ENCODE measurements at places on chromosomes 5 and 9.

DNA sequence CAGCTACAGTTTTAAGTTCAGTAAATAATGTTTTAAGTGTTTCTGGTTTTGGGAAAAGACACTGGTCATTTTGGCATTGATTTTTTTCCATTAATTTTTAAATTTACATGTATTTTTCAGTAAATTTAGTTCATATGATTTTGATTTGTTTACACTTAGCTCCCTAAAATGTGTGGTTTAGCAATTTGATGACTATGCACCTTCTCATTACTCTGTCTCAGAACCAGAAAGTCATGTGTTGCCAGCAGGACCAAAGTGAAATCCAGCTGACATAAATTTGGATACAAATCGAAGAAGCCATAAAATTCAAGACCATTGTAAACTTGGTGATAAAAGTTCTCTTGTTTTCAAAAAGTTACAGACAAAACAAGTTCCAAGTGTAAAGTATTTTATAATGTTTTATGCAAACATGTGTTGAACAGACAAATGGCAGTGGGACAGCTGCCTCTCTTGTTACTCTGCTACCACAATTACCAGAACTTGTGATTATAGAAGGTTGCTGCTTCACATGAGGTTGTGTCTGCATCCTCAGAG lies 354.8 kb downstream of the NR2F1-AS1 start:
- no peak for DNase-seq

- DNase-seq, result no peak
Observed at GRCh38 chr5:154199263-154199662, 8.7 kb downstream of the GALNT10 start.

- peak; percentile 29 for DNase-seq
Observed at GRCh38 chr5:137498736-137499505, at the start of gene SPOCK1. SPOCK1 (minus strand) TSS chr5:137499326.

GRCh38 chr5:157900644-157901043 lies 41.7 kb upstream of the CLINT1 start:
- DNase-seq, result no peak

- no peak for DNase-seq
Observed at GRCh38 chr5:139731281-139731680, 64.3 kb upstream of the PSD2 start.

DNA sequence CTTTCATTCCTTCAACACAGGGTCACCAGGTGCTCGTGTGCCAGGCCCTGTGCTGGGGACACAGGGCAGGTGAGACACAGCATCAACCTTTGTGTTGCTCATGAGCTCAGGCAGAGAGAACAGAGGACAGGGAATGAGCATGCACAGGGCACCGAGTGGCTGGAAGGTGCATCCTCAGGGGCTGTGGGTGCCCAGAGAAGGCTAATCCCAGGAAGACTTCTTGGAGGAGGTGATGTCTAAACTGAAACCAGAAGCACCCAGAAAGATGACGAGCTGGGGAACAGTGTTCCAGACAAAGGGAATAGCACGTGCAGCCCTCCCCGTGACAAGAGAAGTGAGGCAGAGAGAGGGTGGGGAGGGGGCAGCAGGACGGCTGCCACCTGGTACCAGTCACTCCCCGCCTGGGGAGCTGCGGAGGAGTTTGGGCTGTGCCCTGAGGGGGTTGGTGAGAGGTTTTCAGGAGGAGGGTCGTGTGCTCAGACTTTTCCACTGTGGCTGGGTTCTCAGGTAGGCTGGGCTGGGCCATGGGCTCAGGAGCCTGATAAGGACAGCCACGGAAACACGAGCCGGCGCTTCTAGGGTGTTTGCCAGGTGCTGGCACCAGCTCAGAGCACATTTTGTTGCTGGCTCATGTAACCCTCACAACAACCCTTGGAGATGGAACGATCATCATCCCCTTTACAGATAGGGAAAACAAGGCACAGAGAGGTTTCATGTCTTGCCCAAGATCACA lies 46.0 kb downstream of the HMCN2 start:
- no peak for DNase-seq

DNA sequence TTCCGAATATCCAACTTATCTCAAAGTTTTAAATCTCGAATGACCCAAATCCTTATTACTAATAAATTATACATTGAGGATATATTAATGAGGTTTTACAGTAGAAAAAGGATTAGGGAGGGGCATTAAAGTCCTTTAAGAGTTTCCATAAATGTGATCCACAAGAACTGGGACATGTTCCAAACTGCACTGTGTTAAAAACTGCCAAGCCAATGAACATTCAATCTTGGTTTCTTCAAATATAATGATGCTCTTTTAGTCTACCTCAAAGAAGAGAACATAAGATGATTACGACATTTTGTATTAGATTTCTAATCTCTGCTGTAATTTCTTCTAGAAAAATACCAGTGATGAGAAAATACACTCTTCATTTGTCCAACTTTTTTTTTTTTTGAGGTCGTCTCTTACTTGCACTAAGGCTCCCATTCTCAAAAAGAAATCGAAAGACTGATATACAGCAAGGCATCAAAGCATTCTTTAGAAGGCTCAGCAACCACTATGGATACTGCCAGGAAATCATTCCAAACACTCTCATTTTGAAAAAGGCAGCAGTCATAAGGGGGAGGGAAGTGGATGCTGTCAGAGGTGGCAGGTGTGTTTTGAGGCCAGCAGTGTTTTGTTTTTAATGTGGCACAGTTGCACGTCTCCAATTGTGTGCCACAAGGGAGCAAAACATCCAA lies 1.7 kb downstream of the PTAR1 start:
- no peak for DNase-seq

- DNase-seq, result no peak
Observed at GRCh38 chr9:123584202-123585176, 228.5 kb downstream of the CRB2 start.

DNA sequence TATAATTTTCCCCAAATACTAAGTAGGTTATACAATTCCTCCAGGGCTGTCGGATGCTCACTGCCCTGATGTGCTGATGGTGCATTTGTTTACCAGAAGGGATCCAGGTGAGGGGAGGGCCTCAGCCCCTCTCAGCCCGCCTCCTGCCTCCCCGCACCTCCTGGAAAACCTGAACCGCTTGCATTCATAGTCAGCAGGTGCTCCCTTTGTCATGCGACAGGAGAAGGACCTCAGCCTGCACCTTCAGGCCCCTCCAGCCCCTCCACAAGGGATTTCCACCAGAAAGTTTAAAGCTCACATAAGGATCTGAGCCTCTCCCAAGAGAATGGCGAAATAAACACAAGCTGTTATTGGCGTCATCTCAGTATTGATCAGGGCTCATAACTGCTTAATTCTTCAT lies 36.5 kb upstream of the NTNG2 start:
- no peak for DNase-seq

- DNase-seq, result no peak
Observed at GRCh38 chr5:157479612-157480510, 19.8 kb downstream of the NIPAL4 start.

GRCh38 chr9:69583645-69584234 lies 88.4 kb downstream of the APBA1 start:
- no peak for DNase-seq

- DNase-seq, result no peak
Observed at GRCh38 chr9:17389026-17389425, 189.8 kb upstream of the SH3GL2 start.

- DNase-seq, result no peak
Observed at GRCh38 chr5:62707563-62707962, 128.9 kb downstream of the LRRC70 start.

DNA sequence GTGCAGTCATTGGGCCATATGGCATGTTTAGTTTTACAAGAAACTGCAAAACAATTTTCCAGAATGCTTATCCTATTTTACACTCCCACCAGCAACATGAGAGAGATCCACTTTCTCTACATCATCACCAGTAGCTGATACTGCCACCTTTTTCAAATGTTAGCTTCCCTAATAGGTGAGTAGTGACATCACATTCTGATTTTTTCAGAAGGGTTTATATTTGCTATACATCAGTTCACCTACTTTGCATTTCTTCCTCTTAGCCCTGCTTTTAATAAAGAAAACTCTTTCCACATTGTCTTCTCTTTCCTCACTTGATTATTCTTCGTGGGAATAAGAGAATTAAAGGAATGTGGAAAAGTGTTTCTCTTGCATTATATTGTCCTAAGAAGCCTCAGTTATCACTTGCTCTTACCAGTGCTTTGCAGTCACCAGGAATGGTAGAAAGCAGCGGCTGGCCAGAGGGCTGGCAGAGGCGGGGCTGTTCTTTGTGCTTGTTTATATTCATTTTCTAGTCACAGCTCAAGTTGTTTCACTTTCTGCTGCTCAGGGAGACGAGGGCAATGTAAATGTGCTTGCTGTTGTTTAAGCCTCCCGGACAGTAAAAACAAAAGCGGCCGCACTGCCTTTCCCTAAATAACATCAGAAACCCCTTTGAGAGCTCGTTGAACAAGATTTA lies 164.8 kb downstream of the HSD17B3 start:
- no peak for DNase-seq

Measured in activated naive CD4-positive, alpha-beta T cell (primary cell).